Activated naive CD4-positive, alpha-beta T cell treated with anti-CD3 and anti-CD28 coated beads, Interleukin-2, amount 50 U/mL, for 16 hours (primary cell): ENCODE measurements at places on chromosomes 11 and 22.

- no peak for DNase-seq
Observed at GRCh38 chr11:29231586-29231985, 785.2 kb downstream of the KCNA4 start.

DNA sequence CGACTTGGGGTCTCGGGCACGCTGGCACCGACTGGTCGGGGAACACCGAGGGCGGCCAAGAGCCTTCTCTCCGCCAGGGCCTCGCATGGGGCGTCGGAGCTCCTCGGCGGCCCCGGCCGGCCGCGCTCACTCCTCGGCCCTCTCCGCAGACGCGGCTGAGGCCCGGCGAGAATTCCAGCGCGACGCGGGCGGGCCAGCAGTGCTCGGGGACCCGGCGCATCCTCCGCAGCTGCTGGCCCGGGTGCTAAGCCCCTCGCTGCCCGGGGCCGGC is 5.6 kb downstream of the TBX1 start:
- no peak for DNase-seq

DNA sequence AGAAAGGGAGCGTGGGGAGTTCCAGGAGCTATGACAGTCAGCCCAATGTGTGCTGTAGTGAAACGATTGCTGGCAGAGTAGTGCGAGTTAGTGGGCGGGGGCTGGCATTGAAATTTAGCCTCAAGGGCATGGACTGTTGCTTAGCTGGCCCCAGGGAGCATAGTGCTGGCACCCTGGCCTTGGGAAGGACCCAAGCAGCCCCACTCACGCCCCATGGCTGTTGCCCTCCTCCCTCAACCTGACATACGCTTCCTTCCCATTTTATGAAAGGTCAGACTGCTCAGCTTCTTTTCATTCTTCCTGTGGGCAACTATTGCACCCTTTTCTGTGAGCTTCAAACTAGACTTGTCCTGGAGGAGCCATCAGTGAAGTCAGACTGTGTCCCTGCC is 52.0 kb upstream of the SUSD2 start:
- DNase-seq, result no peak

DNA sequence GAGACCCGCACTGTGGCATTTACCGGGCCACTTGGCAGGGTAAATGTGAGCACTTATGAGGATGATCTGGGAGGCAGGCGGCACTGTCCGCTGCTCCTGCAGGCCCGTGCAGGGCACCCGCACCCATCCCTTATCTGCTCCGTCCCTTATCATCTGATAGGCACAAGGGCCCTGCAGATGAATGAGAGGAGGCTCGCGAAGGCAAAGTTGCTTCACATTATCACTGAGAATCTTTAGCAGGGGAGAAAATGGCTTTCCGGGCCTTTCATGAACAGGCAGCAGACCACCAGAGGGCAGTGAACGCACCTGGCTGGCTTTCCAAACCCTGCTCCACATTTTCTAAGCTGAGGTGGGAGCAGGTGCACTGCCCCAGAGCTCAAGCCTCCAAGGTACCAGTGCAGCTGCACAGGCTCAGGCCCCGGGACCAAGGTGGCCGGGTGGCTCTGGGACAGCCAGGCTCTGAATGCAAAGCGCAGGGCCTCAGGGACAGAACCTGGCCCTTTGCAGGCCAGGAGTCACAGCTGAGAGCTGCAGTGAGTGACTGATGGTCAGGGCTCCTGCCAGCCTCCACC is 165.6 kb downstream of the SHANK2 start:
- DNase-seq, result no peak

DNA sequence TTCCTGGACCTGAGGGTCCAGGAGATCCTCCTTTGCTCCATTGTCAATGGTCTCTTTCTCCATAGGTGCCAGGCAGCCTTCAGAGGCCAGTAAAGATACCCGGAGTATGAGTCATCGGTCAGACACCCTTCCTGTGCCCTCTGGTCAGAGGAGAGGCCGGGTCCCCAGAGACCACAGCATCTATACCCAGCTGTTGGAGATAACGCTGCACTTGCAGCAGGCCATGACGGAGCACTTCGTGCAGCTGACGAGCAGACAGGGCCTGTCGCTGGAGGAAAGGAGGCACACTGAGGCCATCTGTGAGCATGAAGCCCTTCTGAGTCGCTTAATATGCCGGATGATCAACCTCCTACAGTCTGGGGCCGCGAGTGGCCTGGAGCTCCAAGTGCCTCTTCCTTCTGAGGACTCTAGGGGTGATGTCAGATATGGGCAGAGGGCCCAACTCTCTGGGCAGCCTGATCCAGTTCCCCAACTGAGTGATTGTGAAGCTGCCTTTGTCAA is at the start of gene ACCSL:
Gene ACCSL, plus strand, starts transcription at position 51 of the 501 bp plus-strand sequence. Its CDS starts 56 bp downstream, at position 107.
- no peak for DNase-seq

DNA sequence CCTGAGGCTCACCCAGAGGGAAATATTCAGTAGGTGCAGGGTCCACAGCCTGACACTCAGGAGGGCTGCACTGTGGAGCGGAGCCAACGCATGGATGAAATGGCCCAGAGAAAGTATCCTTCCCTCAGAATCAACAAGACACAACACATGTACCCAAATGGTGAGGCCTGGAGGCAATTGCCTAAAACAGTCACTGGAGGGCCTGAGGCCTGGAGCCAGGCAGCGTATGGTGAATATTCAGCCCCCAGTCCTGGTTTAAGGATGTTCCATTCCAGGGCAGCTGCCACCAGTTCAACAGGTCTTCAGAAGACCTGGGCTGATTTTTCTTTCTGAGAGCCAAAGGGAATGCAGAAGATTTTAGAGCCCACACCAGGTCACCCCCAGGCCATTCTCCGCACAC is 264.8 kb downstream of the INSC start:
- DNase-seq, result no peak

DNA sequence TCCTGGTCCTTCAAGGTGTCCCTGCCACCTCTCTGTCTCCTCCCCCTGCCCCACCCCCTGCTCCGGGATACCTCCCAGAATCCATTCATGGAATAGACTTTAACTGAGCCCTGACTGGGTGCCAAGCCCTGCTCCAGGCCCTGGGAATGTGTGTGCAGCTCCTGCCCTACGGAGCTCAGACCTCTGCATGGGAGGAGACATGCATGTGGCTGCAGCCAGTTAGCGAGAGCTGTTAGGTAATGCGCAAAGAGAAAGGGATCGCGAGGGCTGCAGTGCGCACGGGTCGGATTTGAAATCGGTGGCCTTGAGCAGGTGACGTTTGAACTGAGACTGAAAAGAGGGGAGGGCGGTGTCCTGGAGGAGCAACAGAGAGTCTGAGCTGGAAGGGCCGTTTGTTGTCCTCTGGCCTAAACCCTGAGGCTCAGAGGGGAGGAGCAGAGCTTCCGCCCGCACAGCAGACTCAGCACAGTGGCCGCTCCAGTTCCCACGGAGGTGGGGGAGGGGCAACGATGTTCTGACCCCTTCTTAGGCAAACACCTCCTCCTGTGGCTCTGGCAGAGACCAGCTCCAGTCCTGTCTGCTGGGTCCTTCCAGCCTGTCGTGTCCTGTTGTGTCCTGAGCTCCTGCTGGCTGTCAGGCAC is 19.8 kb upstream of the LRRC10B start:
- DNase-seq, result no peak

DNA sequence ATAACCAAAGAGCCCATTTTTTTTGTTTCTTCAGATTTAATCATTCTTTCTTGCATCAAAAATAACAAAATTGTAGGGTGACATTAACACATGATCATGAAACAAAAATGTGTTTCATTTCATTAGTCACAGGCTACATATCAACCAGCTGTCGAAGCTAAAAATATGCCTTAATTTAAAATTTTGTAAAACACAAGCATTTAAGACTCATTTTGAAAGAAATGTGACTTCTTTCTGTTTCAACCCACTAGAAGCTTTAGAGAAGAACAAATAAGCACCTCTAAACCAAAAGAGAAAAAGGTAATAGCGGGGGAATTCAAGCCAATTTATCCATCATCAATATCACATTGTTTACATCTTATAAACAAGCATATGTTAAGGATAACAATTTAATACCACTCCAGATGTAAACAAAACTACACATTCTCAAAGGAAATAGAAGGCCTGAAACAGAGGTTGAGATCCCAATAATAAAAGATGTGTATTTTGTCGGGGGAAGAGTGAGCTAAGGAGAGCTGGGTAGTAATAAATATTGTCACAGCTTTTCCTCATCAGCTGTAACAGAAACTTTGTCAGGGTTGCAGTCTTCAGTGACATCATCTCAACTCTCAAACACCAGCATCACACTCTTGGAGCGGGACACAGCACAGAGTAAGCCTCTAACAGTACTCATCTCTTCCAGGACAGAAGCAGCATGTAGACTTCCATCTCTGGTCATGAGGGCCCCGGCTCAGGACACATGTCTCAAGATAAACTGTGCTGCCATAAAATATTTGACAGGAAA is 42.0 kb downstream of the ALG9 start:
- DNase-seq, result no peak

DNA sequence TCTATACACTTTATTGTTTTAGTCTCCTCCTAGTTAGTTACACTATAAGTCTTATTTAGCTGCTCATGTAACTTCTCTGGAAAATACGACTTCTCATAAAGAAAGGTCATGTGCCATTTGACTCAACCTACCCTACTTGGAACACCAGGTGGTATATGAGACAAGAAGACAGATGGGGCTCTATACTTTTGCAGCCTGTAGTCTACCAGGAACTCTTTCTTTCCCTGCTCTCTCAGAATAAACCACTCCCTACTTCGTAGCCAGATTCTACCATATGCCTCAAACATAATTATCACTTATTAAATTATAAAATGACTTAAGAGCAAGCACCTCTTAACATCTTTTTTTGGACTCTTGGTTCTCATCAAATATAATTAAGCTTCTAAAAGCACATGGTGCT is 38.5 kb upstream of the RAPSN start:
- DNase-seq, result no peak

GRCh38 chr22:37225481-37225880 is 13.2 kb upstream of the SSTR3 start:
- no peak for DNase-seq

DNA sequence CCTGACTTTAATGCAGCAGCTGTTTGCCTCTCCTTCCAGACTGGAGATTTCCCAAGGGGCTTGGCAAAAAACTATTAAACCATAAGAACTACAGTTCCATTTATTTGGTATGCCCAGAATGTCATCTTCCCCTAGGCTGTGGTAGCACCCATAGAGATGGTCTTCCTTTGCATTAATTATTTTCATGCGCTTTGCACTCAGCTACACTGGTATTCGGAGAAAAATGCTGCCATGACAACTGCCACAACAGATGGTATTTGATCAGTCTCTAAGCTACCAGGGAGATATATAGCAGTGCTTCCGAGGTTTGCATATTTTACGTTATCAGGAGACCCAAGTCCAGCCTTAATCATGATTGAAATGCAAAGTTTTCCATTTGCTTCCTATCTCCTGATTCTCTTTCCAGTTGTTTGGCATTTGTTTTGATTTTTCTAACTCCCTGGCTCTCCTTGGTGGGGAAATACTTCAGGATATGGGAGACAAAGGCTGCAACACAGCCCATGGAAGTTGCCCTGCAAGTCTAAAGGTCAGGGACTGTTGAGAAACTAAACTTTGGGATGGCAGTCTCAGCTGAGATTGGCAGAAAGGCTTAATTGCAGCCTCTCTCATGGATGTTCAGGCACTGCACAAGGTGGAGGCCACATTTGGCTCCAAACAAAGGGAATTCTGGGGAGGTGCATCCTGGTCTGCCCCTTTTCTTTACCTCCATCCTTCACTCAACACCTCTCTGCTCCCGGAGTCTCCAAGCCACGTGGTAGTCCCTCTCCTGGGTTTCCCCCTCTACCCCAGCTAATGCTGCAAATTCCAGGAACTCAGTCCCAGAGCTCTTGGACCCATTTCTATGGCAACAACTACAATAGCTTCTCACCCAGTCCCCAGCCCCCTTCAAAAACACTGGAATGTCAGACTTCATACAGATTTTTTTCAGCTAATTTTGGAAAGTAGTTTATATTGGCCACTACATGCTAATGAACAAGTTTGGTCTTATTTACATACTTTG is 151.8 kb downstream of the NAV2 start:
- DNase-seq, result no peak

- DNase-seq, result no peak
Observed at GRCh38 chr11:72100462-72100861, 2.6 kb downstream of the LAMTOR1 start.

DNA sequence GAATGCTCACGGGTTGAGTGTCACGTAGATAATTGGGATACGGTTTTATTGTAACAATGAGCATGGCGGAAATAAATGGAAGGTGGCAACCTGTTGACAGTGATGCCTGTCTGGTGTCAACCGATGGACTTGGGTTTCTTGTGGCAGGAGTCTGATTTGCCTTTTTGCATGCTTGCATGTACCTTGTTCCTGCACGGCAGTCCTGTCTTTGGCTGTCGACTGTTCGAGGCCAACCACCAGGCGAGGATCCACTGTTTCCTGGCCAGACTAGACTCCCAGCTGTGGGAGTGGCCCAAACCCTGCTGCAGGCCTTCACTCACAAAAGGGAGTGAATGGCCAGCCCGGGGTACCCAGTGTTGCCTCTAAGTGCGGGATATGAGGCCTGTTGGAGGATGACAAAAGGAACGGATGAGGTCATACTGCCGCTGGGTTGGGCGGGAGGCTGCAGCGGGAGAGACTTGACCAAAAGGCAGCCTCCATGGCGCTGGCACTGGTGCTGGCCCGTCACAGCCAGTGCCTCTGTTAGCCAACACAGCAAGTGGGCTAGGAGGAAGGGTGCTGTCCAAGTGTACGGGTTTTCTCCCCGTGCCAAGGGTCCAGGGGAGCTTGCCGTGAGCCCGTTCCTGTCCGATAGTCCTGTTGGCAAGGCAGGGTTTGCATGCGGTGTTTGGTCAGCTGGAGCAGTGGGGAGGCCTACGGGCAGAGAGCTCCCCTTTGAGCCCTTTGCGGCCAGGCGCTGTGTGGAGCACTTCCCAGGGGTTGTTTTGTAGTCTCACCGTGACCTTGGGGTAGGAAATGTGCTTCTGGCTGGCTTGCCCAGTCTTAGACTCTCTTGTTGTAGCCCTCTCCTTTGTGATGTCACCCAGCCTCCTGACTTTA is 974 bp downstream of the DGCR8 start:
- DNase-seq, result no peak

- DNase-seq, result no peak
Observed at GRCh38 chr11:124749912-124750311, 2.1 kb downstream of the VSIG2 start.

GRCh38 chr11:122308226-122308625 is 192.2 kb upstream of the BLID start:
- no peak for DNase-seq

- DNase-seq, result no peak
Observed at GRCh38 chr11:29019960-29020683, 911.9 kb downstream of the METTL15 start.

GRCh38 chr11:129861702-129862522 is 33.5 kb downstream of the NFRKB start:
- no peak for DNase-seq

DNA sequence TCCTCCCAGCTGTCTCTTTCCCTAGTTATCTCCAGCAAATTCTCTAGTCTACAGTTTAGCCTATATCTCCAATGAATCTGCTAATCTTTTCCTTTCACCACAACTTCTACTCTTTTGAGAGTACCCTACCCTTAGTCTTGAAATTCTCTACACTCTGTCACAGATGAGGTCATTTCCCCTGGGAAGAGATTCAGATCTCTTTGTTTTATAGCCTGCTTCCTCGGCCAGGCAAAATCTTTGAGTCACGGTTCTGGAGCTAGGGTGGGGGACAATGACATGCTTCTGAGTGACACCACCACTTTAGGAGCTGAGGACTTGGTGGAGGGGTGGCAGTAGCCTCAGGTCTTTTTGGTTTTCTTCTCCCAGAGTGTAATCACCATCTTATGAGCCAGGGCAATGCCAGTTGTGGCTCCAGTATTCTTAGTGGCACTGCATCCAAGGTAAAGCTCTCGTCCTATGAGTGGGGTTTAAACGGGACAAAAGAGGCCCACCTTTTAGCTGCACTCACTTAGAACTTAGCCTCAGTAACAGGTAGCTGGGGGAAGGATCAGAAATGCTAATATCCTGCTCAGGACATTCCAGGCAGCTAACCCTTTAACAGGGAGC is 98.5 kb upstream of the RRM1 start:
- DNase-seq, result no peak

- peak; percentile 88 for DNase-seq
Observed at GRCh38 chr11:76235233-76236091, 29.2 kb upstream of the WNT11 start.
